ENCODE measurements at places on chromosomes 6 and 20.

- DNase-seq = no peak
Measured at GRCh38 chr6:35083507-35083906, 57.6 kb downstream of the TCP11 start.

- DNase-seq = no peak
Measured at GRCh38 chr6:100134297-100134696, 140.3 kb upstream of the MCHR2 start.

DNA sequence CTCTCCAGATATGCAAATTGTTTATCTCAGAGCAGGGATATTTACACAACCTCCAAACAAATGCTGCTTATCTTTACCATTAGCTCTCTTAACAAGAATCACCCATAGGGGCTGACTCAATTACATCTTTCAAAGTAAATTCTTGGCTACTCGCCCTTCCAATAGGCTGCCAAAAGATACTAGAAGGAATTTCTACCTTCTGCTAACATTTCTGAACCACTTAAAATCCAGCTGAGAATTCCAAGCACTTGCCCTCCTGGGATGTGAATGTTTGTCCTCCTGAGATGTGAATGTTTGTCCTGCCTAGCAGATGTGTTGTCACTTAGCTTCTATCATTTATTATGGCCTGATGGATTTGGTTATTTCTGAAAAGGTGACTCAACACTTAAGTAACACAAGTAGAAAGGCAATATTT lies 388.0 kb downstream of the GJA1 start:
- no peak for DNase-seq

DNA sequence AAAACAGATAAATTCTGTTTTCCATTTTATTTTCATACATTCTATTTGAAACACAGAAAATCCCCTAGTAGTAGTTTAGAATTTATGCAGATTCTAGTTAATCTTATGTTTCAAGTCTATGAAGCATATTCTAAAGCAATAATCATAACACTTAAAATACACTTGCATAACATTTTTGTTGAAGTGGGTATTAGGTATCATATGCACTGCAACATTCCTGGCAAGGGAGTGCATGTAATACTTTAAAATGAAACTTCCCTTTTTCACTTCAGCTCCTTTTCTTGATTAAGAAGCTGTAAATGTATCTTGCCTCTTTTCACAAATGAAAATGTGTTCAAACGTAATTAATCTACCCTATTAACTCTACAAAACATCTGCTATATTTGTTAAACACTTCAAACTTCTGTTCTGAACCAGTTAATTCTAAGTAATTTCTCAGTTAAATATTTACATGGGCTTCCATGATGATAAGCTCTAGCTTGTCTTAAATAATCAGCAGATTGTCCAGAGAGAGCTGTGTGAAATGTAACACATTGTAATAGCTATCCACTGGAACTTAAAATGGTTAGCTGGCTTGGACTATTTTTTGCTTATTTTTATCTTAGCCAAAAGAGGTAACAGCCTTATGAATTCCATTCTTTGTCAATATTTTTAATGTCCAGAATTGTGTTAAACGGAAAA lies 192.8 kb downstream of the COL19A1 start:
- DNase-seq = no peak

DNA sequence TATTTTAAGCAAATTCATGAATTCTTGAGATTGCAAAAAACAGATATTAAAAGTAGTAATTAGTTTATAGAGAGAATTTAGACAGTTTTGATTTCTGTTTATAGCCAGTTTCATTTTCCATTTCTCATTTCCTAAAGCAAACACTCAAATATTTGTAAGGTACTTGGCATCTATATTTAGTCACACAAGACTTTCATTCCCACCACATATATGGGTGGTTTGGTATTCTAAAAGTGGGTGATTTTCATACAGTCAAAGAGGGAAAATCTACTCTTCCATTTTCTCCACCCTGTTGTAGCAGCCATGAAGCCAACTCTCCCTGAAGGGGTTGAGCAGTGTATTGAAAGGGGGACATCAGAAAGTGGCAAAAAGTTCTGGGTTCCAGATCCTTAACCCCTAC lies 181.1 kb upstream of the SUPT3H start:
- DNase-seq = no peak

- no peak for DNase-seq
Measured at GRCh38 chr6:71333697-71334096, 45.1 kb downstream of the OGFRL1 start.

- no peak for DNase-seq
Measured at GRCh38 chr6:72446430-72446829, 175.4 kb upstream of the KCNQ5 start.

- no peak for DNase-seq
Measured at GRCh38 chr6:107185391-107185970, 70.2 kb upstream of the BEND3 start.

DNA sequence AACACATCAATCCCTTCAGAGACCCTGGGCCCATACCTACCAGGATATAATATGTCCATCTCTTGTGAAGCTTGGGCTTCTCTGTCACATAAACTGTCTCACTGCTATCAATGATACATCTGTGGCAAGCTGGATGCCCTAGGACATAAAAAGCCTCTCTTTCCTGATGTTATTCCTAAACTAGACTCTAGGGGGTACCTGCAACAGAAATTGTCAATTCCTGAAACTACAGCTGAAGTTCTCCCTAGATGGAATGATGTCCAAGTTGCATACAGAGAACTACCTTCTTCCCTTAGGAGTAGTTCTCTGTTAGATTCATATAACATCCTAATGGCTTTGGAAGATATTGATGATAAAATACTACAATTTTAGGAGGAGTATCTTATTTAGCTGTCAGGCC lies 35.8 kb downstream of the TBX18 start:
- DNase-seq = no peak

GRCh38 chr6:128018821-128019220 lies 118.0 kb upstream of the THEMIS start:
- DNase-seq = no peak

DNA sequence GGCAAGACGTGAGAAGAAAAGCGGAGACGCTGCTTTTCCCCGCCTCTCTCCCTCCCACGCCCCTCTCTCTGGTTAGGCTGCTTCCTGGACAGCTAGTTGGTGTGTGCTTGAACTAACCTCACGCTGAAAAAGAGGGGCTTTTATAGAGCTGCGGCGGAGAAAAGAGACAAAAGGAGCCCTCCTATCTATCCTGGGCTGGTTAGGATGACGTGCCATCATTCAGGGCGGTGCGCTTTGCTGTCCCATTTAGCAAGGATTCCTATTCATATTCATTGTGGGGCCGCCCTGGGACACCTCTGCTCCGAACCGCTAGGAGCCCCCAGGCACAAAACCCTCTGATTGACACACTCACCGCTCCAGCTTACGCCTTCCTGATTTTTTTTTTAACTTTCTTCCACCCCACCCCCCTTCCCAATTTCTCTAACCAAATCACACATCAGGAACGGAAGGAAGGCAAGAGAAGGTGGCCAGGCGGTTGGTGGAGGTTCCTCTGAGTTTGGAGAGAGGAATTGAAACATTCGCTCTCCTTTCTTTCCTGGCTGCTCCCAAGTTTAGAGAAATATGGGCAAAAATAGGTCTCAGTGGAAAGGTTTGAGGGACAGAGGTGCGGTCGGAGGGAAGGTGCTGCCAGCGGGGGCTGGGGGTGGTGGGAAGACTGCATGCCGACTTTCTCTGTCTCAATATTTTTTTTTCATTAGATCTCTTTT lies at the start of gene OLIG3:
OLIG3 (minus strand) TSS at position 114 of the 707 bp plus-strand sequence. CDS start 224 bp downstream, outside the sequence.
- no peak for DNase-seq

Measured in activated gamma-delta T cell treated with Interleukin-2 at 50 U/mL for 16 hours (primary cell).